ENCODE measurements at places on chromosomes 5 and 9. TPM values are rescaled to one million over a fixed set of nuclear protein-coding genes. Genes with fewer than 3 reads are reported as not detected.

MARCOL gene
- not detected for total RNA-seq

CFAP90 gene
- not detected for total RNA-seq

PTPRD gene
- 0.23 TPM for total RNA-seq

ABCA1 gene
- 5.3 TPM for total RNA-seq

TAL2 gene
- 0.35 TPM for total RNA-seq

PHF24 gene
- under 0.01 TPM for total RNA-seq

PDE6A gene
- total RNA-seq, result not detected

DDX4 gene
- not detected for total RNA-seq

DOCK2 gene
- total RNA-seq, result 0.07 TPM

CPEB4 gene
- 16.2 TPM for total RNA-seq

FOXI1 gene
- total RNA-seq, result not detected

GDNF gene
- not detected for total RNA-seq

SPEF2 gene
- total RNA-seq, result 2.5 TPM

CCDC152 gene
- 0.63 TPM for total RNA-seq

MSX2 gene
- total RNA-seq, result 0.21 TPM

LHX3 gene
- not detected for total RNA-seq

SH3RF2 gene
- total RNA-seq, result 19.2 TPM

TNC gene
- total RNA-seq, result 58.9 TPM

GPRIN1 gene
- 5.3 TPM for total RNA-seq

FOXD4L6 gene
- total RNA-seq, result 0.05 TPM

SLC2A8 gene
- total RNA-seq, result 26.3 TPM

FRMD3 gene
- 0.56 TPM for total RNA-seq

NUDT12 gene
- 13.8 TPM for total RNA-seq

SH2D3C gene
- total RNA-seq, result not detected

OR13C4 gene
- not detected for total RNA-seq

DUSP1 gene
- 100 TPM for total RNA-seq
